ENCODE measurements at places on chromosomes 4 and X.
A peak's percentile ranks its signal among the peaks of the same experiment; 100 is the strongest.

GRCh38 chr4:114037988-114038387 is 58.5 kb upstream of the ARSJ start:
- no peaks in the 10 kb centered on the region for H3K27me3 ChIP-seq
- no peak overlapping the region for H3K27ac ChIP-seq
- no peak for DNase-seq
- H3K36me3 ChIP-seq, result no peaks in the 10 kb centered on the region
- peaks cover 5% of the 10 kb centered on the region for H3K4me1 ChIP-seq

GRCh38 chr4:38133711-38134480 is 173.7 kb downstream of the PTTG2 start:
- H3K4me3 ChIP-seq, result no peak overlapping the region
- no peak for DNase-seq
- H3K27ac ChIP-seq, result no peak overlapping the region
- peaks cover 34% of the 10 kb centered on the region for H3K36me3 ChIP-seq
- H3K4me1 ChIP-seq, result peaks cover 28% of the 10 kb centered on the region

DNA sequence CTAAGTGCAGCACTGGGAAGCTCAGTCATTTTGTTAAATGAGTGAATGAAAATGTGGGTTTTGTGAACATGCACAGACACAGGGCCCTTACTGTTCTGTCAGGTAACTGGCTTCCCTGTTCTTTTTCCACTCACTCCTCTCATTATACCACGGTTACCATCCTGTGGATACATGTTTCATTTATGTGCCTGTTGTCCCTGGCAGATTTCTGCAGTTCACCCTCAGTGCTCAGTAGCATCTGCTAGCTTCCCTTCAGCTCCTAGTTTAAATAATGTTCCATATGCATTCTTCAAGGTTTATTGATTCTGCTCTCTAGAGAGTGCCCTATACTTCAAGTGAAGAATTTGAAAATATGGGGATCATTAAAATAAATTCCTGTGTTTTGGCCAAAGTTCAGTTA is 1634.3 kb upstream of the ADGRL3 start:
- no peak overlapping the region for H3K27ac ChIP-seq
- H3K4me1 ChIP-seq, result no peaks in the 10 kb centered on the region
- no peak for DNase-seq

GRCh38 chrX:86148594-86148993 is 343 bp downstream of the DACH2 start:
- peak overlapping the region; percentile 72 for H3K27ac ChIP-seq
- no peak for DNase-seq
- peak overlapping the region; percentile 93 for H3K4me3 ChIP-seq
- no peaks in the 10 kb centered on the region for H3K36me3 ChIP-seq
- H3K27me3 ChIP-seq, result peaks cover 65% of the 10 kb centered on the region
- peaks cover 32% of the 10 kb centered on the region for H3K4me1 ChIP-seq

GRCh38 chr4:43244688-43245382 is 352.3 kb downstream of the GRXCR1 start:
- H3K4me1 ChIP-seq, result peaks cover 9% of the 10 kb centered on the region
- DNase-seq, result no peak
- H3K36me3 ChIP-seq, result no peaks in the 10 kb centered on the region
- no peak overlapping the region for H3K4me3 ChIP-seq

GRCh38 chr4:18880871-18881270 is 859.3 kb upstream of the LCORL start:
- H3K36me3 ChIP-seq, result peaks cover 5% of the 10 kb centered on the region
- H3K27ac ChIP-seq, result peak overlapping the region; percentile 63
- no peaks in the 10 kb centered on the region for H3K27me3 ChIP-seq
- H3K4me3 ChIP-seq, result no peak overlapping the region
